ENCODE measurements at places on chromosomes 2 and 18.

- no peak for DNase-seq
These were observed 76.2 kb upstream of the EFEMP1 start for GRCh38 chr2:55999790-56000189.

DNA sequence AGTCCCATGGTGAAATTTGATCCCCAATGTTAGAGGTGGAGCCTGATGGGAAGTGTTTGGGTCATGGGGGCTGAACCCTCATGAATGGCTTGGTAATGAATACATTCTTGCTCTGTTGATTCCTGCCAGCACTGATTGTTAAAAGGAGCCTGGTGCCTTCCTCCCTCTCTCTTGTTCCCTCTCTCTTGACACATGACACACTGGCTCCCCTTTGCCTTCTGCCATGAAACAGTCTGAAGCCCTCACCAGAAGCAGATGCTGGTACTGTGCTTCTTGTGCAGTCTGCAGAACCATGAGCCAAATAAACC is 30.6 kb upstream of the EPC2 start:
- no peak for DNase-seq

DNA sequence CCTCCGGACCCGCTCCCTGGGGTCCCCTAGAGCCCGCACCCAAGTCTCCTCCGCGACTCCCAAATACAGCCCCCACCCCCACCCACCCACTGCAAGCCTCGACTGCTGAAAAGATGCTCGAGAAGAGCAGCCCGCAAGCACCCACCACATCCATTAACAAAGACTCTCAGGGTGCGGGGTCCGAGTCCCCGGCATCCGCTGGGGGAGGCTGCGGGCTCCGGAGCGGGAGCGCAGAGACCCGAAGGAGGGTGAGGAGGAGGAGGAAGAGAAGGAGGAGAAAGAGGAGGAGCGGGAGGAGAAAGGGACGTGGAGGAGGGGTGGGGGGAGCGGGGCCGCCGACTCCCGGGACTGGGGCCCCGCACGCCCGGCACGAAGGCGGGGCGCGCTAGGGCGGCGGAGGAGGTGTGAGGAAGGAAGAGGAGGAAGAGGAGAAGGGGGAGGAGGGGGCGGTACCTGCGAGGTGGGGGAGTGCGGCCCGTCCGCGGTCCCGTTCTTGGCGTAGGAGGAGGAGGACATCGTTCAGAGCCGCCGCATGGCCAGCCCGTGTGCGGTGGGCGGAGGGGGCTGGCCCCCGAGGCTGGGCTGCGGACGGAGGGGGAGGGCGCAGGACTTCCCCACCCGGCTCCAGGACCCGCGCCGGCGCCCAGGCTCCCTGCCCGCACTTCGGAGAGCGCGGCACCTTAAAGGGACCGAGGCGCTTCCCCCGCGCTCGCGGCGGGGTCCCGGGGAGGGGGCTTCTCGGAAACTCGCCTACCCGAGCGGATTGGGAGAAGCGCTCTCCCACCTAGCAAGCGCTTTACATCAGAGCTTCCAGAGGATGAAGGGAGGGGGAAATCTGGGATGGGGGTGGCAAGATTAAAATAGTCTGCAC is at the start of gene CACNB4:
TSS of gene CACNB4 (minus strand) at position 549 of the 871 bp plus-strand sequence.
- no peak for DNase-seq

- no peak for DNase-seq
These were observed 110.1 kb downstream of the BAZ2B start for GRCh38 chr2:159506202-159506601.
